ENCODE measurements at places on chromosomes 2 and 18. TPM values are rescaled to one million over a fixed set of nuclear protein-coding genes. Genes with fewer than 3 reads are reported as not detected.

Gene TMEM200C
- not detected for total RNA-seq

Gene SERPINB11
- not detected for total RNA-seq

Gene ESPNL
- total RNA-seq: 0.03 TPM

Gene UGT1A4
- not detected for total RNA-seq

Gene TNS1
- 17.6 TPM for total RNA-seq

Gene SOWAHC
- total RNA-seq: 15.2 TPM

Measured in MG63 (cell line).